ENCODE measurements at places on chromosomes 2 and 18.

DNA sequence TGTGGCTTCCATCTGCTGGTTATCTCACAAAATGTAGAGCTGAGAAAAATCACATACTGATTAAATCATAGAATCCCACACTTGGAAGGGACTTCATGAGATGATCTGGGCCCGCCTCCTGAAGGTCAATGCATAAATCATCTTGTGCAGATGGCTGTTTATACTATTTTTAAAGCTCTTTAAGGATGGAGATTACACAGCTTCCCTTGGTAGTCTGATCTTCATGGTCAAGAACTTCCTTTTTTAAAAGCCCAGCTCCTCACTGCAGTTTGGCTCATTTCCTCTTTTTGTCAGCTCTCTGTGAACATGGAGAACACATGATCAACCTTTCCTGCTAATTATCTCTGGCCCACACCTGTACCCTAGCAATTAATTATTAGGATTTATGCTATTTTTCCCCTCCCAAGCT, 25.9 kb downstream of the GCG start:
- H3K27me3 ChIP-seq, result no peaks in the 10 kb centered on the region
- no peak for DNase-seq
- peaks cover 12% of the 10 kb centered on the region for H3K4me1 ChIP-seq
- H3K4me3 ChIP-seq, result no peak overlapping the region
- H3K36me3 ChIP-seq, result no peaks in the 10 kb centered on the region

GRCh38 chr2:46828491-46829230, 86.9 kb downstream of the MCFD2 start:
- H3K27me3 ChIP-seq, result peaks cover 17% of the 10 kb centered on the region
- H3K4me3 ChIP-seq, result no peak overlapping the region
- H3K36me3 ChIP-seq, result peaks cover 6% of the 10 kb centered on the region
- H3K27ac ChIP-seq, result no peak overlapping the region
- no peak for DNase-seq

DNA sequence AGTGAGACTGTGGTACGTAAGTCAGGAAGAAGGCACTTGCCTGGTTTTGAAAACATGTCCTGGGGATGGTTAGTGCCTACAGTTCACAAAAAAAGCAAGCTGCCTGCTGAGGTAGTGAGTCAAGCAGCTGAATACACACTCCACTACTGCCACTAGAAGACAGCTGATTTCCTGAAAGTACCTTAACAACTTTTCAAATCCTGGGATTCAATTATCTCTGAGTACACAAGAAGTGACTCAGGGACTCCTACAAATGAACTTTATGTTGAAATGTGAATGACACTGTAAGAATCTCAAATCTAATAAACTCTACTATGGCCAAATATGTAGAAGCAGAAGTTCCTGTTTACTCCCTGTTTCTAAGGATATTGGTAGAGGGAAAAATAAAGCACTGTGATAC, 58.0 kb upstream of the ARL5A start:
- peaks cover 2% of the 10 kb centered on the region for H3K27me3 ChIP-seq
- no peak for DNase-seq
- no peak overlapping the region for H3K27ac ChIP-seq

DNA sequence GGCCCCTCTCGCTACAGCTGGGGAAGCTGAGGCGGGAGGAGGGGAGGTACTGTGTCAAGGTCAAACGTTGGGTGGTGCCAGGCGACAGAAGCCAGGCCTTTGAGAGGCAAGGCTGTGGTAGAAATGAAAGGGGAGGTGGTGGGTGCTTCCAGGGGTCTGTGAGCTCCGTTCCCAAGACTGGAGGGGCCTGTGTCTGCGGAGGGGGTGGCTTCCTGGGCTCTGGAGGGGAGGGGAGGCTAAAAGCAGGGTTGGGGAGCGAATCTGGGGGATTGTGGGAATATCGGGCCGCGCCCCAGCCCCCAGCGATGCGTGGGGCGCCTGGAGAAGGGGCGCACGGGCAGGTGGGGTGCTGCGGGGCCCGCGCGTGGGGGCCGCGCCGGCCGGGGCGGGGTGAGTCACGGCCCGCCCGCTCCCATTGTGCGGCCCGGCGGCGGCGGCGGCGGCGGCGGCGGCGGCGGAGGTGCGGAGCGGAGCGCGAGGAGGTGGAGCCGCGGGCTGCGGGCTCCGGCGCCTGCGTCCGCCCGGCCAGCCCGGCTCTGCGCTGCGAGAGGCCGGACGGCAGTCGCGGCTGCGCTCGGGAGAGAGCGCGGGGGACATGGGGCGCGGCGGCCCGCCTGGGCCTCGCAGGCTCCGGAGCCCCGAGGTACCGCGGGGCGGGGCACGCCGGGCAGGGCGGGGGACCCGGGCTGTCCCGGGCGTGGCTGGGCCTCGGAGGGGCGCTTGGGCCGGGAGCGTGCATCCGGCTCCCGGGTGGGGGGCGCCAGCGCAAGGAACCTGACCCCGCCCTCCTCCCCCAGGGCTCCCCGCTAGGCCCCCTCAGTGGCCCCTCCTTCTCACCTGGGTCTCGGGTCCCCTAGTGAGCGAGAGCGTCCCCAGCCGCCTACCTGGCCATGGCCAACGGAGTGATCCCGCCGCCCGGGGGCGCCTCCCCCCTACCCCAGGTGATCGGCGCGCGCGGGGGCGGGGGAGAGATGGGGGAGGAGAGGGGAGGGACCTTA, at the start of gene SLC4A3:
Gene SLC4A3 (plus strand): TSS at position 528 of the 998 bp plus-strand sequence. CDS start 363 bp downstream, at position 891.
- no peak for DNase-seq
- H3K4me1 ChIP-seq, result peaks cover 8% of the 10 kb centered on the region
- H3K27me3 ChIP-seq, result peaks cover 34% of the 10 kb centered on the region
- H3K4me3 ChIP-seq, result peak within 1 kb of the TSS; percentile 73
- H3K36me3 ChIP-seq, result no peaks in the 10 kb centered on the region

DNA sequence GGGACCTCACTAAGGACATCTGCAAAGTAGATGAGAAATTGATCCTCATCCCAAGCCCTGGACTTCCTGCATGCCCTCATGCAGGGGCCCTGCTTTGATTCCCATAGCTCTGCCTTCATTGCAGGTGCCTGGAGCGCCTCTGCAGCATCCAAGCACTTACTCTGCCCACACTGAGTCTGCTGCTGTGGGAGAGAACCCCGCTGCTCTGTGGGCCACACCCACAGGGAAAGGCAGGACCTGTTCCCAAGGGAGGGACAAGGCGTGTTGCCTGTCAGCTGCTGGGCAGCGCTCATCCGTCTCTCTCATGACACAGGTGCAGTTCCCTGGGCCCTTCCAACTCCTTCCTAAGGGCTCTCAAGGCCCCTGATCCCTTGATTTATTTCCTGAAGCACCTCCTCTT, 266.8 kb upstream of the SMIM21 start:
- no peaks in the 10 kb centered on the region for H3K36me3 ChIP-seq
- H3K4me1 ChIP-seq, result no peaks in the 10 kb centered on the region
- no peak for DNase-seq

Data from memory B cell (primary cell).